A673 (cell line): ENCODE measurements at places on chromosomes 7 and 10. TPM values are rescaled to one million over a fixed set of nuclear protein-coding genes. Genes with fewer than 3 reads are reported as not detected.

DNA sequence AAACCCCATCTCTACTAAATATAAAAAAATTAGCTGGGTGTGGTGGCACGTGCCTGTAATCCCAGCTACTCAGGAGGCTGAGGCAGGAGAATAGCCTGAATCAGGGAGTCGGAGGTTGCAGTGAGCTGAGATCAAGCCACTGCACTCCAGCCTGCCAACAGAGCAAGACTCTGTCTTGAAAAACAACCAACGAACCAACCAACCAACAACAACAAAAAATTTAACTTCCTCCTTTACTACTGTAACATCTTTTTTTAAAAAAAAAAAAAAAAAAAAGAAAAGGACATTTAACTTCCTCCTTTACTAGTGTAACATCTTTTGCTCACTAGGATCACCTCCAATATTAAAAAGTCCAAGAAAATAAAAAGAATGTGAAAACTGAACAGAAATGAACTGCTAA, 92.3 kb upstream of the TMEM168 start:
- DNase-seq, result no peak

- no peak for DNase-seq
These were observed 62.1 kb upstream of the PRKAR2B start for GRCh38 chr7:106982415-106982814.

DNA sequence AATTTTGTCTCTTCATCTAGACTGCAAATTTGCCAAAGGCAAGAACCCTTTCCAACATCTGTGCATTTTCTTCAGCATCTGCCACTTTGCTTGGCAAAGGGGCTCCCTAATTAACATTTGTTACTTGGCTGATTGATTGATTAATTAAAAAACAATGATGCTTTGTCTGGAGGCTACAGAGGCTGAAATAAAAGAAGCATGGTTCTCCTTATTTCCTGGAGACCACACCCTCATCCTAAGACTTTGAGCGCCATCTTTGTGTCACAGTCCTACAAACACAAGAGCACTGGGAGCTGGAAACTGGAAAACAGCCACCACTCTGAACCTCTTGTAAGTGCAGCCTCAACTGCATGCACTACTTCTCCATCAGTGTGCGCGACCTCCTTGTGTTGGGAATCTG, 189.2 kb downstream of the C7orf25 start:
- no peak for DNase-seq

Gene KLHL7
- 43.0 and 43.8 TPM in 2 replicates for total RNA-seq
